ENCODE measurements at places on chromosomes 4 and X.

DNA sequence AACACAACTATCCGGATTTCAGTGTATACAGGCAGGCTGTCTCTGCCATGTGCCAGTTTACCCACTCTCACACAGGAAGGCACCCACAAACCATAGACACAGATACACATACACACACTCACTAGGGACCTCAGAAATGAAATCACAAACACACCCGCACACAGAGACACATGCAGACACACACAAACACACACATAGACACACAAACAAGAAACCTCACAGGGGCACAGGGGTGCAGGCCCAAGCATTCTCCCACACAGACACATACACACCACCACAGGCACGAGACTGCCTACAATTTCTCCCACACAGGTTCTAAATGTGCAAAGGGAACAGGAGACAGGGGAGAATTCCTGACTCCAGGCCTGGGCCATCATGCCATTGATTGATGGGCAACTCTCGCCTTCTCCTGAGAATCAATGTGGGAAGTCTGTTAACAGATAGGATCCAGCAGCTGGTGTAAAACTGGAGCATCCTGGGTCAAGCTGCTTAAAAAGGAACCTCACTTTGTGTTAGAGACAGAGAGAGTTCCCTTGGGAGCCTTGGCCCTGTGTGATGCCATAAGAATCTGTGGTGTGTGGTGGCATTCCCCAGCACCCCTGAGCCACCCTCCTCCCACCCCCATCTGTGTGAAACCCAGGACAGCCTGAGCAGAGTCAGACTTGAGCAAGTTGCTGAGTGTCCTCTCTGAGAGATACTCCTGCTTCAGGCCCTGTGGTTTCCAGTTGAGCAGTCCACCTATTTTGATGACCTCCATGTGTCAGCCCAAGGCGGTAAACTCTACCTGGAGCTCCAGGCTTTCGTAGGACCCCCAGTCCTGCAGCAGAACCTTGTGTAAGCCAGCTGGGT lies 33.9 kb downstream of the NBDY start:
- no peak for DNase-seq

GRCh38 chrX:148501386-148502066 lies 1.1 kb downstream of the AFF2 start:
- no peak for DNase-seq

- DNase-seq, result no peak
Observed at GRCh38 chr4:148573296-148573695, 131.1 kb upstream of the NR3C2 start.

GRCh38 chr4:39855909-39856512 lies 121.7 kb downstream of the PDS5A start:
- peak; percentile 9 for DNase-seq

- DNase-seq, result no peak
Observed at GRCh38 chr4:184294606-184295133, 77.0 kb upstream of the ENPP6 start.

DNA sequence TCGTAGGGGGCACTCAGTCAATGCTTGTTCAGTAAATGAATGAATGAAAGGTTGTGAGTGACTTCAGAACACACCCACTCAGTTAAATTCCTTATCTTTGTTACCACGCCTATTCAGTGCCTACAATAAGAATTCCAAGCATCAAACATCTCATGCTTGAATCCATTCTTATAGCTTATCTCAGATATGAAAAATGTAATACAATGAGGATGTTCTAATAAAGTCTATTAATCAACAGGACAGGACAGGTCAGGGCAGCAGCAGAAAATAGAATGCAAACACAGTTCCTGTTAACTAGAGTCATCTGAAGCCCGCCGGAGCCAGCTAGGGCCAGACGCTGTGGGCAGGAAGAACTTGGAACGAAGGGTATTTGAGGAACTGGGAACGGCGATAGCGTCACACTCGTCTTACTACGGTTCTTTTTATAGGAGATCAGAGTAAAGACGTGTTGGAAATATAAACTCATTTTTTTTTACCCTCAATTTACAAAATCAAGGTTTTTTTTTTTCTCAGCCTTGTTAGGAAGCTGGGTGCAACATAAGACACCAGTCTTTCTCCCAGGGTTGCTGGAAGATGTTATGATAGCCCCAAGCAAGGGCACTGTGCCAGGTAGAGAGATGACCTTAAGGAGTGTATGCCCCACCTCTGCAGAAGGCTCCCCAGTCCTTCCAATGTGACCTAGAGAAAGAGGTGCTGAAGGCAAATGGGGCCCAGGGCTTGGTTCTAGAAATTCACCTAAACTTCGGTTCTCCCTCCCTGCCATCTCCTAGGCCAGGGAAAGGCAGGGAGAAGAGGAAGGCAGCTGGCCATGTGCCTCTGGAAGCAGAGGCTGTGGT lies 48.3 kb downstream of the SEL1L3 start:
- DNase-seq, result no peak

GRCh38 chr4:55378617-55379467 lies 16.9 kb upstream of the TMEM165 start:
- DNase-seq, result no peak

DNA sequence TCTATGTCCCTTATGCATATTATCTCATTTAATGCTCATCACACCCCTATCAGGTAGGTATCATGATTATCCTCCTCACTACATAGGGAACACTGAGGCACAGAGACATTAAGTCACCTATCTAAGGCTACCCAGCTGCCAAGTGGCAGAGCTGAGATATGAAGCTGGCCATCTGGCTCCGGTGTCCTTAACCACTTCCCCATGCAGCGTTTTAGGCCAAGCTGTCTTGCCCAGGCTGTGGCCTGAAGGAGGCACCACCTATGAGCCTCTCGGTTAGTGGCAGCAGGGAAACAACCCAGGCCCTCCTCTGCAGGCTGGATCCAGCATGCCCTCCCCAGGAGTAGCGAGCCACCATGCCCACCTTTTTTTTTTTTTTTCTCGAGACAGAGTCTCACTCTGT lies 16.3 kb downstream of the PJA1 start:
- no peak for DNase-seq

GRCh38 chr4:29037501-29037900 lies 1682.7 kb upstream of the PCDH7 start:
- no peak for DNase-seq

DNA sequence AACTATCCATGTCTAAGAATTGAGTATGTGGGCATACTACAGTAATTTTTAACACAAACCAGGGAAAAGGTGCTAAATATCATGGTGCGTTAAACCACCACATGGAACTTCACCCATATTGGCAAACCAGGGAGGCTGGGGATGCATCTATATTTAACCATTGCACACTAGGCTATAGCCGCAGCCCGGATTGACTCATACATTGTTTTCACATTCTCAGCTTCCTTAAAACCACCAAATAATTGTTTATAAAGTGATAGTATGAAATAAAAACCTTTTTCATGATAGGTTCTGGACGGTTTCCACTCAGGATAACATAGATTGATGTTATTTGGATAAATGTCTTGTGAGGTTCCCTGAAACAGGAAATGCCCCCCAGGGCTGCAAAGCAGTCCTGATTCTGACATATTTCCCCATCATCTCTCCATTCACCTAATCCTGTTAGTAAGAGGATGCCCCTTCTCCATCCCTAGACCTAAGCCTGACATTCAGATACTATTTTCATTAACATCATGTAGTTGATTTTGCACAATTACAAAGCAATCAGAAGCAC lies 7.9 kb downstream of the COL25A1 start:
- DNase-seq, result no peak

DNA sequence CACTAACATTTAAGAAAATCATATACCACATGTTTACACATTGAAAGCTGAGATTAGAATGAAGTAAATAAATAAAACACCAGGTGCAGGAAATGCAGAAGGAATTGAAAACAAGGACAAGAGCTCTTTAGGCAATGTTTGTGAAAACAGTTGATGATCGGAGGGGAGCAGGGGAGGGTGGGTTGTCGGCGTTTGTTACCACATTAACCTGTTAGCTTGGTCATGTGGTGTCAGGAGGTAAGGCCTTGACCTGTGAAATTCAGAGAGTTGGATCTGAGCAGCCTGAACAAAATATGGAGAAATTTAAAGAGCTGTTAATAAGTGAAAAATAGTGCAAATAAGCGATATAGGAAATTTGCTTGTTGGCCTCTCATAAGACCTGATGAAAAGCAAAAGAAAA lies 759.9 kb downstream of the PDHA2 start:
- no peak for DNase-seq

- no peak for DNase-seq
Observed at GRCh38 chr4:185728893-185729292, 83.1 kb downstream of the SORBS2 start.

DNA sequence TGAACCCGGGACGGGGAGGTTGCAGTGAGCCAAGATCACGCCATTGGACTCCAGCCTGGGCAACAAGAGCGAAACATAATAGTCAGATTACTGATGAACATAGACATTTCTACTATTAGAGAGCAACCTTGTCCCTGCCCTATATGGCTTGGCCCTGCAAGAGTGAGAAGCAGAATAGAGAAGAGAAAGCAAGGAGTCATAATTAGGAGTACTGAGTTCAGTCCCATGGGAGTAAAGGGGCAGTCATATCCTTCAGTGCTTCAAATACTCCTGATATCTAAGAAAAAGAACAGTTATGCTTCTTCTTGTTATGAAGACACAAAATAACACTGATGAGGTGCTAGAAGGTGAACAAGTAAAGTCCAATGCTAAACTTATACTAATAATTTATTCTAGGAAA lies 33.8 kb downstream of the CLDN2 start:
- no peak for DNase-seq

DNA sequence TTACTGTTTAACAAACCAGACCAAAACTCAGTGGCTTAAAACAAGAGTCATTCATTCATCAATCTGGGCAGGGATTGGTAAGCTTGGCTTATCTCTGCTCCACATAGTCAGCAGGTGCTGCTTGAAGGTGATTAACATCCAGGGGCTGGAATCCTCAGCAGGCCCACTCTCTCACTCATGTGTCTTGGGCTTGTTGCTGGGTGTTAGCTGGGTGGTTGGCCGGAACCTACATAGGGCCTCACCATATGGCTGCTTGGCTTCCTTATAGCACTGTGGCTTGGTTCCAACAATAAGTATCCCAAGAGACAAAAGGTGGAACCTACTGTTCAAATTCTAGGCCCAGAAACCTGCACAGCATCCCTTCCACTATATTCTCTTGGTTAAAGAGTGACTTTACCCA lies 125.0 kb downstream of the RASGEF1B start:
- no peak for DNase-seq

GRCh38 chr4:141465171-141465570 lies 171.2 kb upstream of the IL15 start:
- no peak for DNase-seq

DNA sequence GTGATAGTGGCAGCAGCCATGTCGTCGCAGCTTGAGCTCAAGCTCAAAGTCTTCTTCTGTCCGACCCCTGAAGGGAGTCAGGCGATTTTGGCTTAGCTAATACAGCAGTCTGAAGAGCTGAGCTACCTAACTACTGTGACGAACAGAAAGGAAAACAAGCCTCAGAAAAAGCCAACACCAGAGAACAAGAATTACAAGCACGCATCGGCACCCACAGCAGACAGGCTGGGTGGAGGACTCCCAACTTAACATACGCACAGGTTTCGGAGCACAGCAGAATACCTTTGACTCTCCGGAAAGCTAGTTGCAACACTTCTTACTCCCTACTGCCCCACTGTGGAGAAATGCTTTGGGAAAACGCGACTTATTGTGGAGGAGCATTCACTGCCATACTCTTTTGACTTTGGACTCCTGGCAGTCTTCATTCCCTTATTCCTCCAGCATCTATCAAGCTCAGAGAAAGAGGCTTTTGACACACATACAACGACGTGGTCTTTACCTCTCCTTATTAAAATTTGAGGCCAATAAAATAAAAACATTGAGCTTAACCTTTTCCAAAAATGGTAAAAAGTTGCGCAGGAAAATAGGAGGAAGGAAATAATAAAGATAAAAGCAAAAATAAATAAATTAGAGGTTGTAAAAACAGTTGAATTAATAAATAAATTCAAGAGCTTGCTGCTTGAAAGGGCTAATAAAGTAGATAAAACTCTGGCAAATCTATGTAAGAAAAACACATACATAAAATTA lies 41.3 kb upstream of the GPC3 start:
- no peak for DNase-seq

- DNase-seq, result peak; percentile 28
Observed at GRCh38 chr4:100189820-100190642, at the start of gene DDIT4L. Gene DDIT4L (minus strand): TSS chr4:100190468. CDS start chr4:100189983, 485 bp downstream.

DNA sequence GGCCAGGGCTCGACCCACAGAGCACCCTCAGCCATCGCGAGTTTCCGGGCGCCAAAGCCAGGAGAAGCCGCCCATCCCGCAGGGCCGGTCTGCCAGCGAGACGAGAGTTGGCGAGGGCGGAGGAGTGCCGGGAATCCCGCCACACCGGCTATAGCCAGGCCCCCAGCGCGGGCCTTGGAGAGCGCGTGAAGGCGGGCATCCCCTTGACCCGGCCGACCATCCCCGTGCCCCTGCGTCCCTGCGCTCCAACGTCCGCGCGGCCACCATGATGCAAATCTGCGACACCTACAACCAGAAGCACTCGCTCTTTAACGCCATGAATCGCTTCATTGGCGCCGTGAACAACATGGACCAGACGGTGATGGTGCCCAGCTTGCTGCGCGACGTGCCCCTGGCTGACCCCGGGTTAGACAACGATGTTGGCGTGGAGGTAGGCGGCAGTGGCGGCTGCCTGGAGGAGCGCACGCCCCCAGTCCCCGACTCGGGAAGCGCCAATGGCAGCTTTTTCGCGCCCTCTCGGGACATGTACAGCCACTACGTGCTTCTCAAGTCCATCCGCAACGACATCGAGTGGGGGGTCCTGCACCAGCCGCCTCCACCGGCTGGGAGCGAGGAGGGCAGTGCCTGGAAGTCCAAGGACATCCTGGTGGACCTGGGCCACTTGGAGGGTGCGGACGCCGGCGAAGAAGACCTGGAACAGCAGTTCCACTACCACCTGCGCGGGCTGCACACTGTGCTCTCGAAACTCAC lies 3.6 kb downstream of the MID1IP1 start:
- no peak for DNase-seq

- DNase-seq, result no peak
Observed at GRCh38 chr4:80831383-80832361, 198.8 kb upstream of the BMP3 start.

- no peak for DNase-seq
Observed at GRCh38 chr4:10736895-10737294, 52.3 kb upstream of the CLNK start.

GRCh38 chrX:133856819-133857218 lies 128.6 kb downstream of the GPC3 start:
- DNase-seq, result no peak

GRCh38 chr4:8744083-8744805 lies 127.4 kb downstream of the HMX1 start:
- no peak for DNase-seq

DNA sequence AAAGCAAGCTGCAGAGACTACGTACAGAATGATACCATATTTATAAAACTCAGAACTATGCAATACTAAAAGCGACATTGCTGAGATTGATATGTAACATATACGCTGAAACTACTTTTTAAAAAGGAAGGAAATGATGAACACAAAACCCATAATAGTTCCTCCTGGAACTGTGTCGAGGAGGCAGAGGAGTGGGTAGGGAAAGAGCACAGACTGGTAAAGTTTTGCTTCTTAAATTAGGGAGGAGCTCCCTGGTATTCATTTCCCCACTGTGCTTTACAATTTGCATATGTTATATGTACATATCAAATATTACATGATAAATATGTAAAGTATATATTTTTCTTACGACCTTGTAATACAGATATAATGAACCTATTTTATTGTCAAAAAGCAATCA lies 13.9 kb downstream of the UFSP2 start:
- no peak for DNase-seq
